ENCODE measurements at places on chromosomes 6 and 20.

GRCh38 chr6:22021966-22022365 is 274.9 kb downstream of the PRL start:
- no peak overlapping the region for H3K4me3 ChIP-seq
- H3K27me3 ChIP-seq = no peaks in the 10 kb centered on the region
- no peak overlapping the region for H3K27ac ChIP-seq
- no peak for DNase-seq
- peaks cover 20% of the 10 kb centered on the region for H3K4me1 ChIP-seq

GRCh38 chr6:15790116-15790515 is 127.3 kb upstream of the DTNBP1 start:
- DNase-seq = no peak
- H3K27ac ChIP-seq = no peak overlapping the region
- H3K4me1 ChIP-seq = no peaks in the 10 kb centered on the region
- no peaks in the 10 kb centered on the region for H3K27me3 ChIP-seq

DNA sequence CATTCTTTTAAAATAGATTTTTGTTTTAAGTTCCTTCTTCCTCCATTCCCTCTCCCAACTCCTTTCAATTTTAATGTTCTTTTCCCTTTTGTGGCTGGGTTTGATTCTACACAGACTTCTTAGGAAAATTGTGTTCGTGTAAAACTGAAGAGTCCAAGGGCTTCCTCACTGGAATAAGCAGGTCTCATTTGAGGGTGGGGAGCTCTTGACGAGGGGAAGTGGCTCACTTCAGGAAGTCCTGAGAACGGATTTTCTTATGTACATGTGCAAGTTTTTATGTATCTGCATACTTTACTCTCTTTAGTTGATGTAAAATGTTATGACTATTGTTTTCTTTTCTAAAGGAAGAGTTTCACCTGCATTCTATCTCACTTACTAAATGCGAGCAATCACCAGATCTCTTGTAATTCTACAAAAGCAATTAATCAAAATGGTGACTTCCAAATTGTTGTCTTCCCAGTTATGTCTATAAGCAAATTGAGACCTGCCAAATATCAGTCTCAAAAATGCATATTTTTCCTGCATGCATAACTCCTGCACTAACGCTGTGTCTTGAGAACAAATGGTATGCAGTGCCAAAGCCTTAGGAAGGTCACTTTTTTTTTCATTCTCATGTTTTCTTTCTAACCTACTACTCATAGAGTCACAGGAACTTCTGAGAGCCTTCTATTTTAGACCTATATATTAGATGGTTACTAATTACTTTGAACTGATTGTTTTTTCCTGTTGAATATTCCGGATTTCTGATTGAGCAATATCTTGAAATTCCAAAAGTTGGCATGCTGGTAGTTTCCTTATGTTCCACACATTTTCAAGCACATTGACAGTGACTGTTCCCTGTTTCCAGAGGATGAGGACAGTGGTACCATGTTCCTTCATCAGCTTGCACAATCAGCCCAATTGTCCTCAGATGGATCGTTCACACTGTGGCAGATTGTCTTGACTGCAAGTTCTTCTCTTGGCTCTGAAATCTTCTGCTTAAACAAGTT is 251.9 kb upstream of the PRDM1 start:
- no peaks in the 10 kb centered on the region for H3K36me3 ChIP-seq
- DNase-seq = no peak
- H3K27ac ChIP-seq = no peak overlapping the region
- no peaks in the 10 kb centered on the region for H3K4me1 ChIP-seq
- H3K4me3 ChIP-seq = no peak overlapping the region

DNA sequence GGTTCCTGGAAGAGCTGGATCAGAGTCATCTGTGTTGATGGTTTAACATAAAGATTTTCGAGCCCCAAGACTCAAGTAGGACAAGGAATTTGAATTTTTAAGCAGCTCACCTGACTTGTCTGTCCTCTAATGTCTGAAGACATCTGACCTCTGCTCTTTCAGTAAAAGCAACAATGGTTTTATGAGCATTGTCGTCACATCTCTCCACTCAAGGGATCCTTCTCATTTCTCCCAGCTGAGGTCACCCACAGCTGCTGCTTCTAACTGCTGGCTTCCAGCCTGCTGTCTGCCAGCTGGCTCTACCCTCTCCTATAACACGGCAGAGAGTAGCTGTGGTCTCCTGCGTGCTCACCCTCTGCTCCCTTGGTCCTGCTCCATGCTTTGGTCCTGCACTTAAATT is 24.7 kb upstream of the HDAC2 start:
- no peaks in the 10 kb centered on the region for H3K36me3 ChIP-seq
- no peaks in the 10 kb centered on the region for H3K27me3 ChIP-seq
- no peak for DNase-seq
